Progenitor cell of endocrine pancreas (in vitro differentiated cells): ENCODE measurements at places on chromosomes 12 and 14. TPM values are rescaled to one million over a fixed set of nuclear protein-coding genes. Genes with fewer than 3 reads are reported as not detected.
A peak's percentile ranks its signal among the peaks of the same experiment; 100 is the strongest.

GRCh38 chr12:3605692-3606091, 114.7 kb downstream of the PRMT8 start:
- no peaks in the 10 kb centered on the region for H3K36me3 ChIP-seq
- no peak for DNase-seq
- peaks cover 3% of the 10 kb centered on the region for H3K4me1 ChIP-seq
- H3K4me3 ChIP-seq: no peak overlapping the region

DNA sequence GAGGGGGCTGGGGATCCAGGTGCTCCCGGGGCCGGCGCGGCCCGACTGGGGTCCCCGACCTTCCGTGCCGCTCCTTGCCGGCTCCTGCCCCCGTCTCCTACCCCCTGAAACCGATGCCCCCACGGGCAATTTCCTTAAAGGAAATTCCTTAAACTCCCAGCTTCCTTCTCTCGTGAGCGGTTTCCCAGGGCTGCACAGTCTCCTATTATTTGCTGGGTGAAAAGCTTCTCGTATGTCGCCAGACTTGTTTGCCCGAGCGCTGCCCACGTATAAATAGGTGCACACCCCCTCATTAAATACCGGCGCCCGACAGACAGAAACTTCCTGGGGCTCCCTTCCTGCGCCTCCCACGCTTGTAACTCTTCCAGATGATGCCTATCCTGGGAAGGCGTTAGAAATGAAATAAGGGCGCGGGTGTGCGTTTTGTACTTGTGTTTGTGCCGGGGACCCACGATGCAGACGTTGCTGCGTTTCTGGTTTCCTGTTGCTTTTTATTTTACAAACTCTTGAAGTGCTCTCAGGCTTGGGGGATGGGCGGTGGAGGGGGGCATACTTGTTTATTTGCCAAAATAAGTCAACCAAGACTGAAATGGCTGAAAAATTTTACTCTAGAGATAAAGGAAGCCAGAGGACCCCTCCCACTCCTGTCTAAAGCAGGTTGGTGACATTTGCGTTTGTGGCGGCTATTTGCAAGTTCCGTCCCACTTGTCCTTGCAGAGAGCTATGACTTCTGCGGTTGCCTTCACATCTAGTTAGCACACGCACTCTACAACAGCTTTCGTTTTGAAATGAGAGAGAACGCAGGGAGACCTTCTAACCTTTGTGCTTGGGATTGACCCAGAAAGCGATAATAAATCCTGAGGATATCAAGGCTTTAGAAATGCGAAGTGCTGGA, 1.0 kb downstream of the HIP1R start:
- H3K4me3 ChIP-seq: peak overlapping the region; percentile 83
- H3K27me3 ChIP-seq: no peaks in the 10 kb centered on the region
- H3K36me3 ChIP-seq: no peaks in the 10 kb centered on the region
- peaks cover 34% of the 10 kb centered on the region for H3K4me1 ChIP-seq
- peak overlapping the region; percentile 93 for H3K27ac ChIP-seq

- peaks cover 3% of the 10 kb centered on the region for H3K27me3 ChIP-seq
- no peak overlapping the region for H3K27ac ChIP-seq
- no peaks in the 10 kb centered on the region for H3K36me3 ChIP-seq
- H3K4me1 ChIP-seq: peaks cover 6% of the 10 kb centered on the region
- DNase-seq: no peak
Measured at GRCh38 chr14:97602438-97603117, 805.4 kb downstream of the VRK1 start.

DNA sequence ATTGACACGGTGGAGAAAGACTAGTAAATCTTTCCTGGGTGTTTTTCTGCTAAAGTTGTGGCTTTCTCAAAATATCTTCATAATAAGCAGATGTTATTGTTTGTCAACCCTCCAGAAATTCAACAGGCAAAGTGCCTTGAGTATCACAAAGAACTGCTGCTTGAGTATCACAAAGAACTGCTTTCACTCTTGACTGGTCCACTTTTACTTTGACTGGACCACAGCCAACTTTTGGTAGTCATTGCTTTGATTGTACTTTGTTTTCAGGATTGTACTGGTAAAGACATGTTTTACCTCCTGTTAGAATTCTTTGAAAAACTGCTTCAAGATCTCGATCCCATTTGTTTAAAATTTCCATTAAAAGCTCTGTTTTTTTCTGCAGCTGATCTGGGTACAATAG, 62.6 kb downstream of the PDZRN4 start:
- no peaks in the 10 kb centered on the region for H3K27me3 ChIP-seq
- H3K4me1 ChIP-seq: no peaks in the 10 kb centered on the region
- H3K27ac ChIP-seq: no peak overlapping the region
- no peak for DNase-seq
- no peak overlapping the region for H3K4me3 ChIP-seq
- no peaks in the 10 kb centered on the region for H3K36me3 ChIP-seq

DNA sequence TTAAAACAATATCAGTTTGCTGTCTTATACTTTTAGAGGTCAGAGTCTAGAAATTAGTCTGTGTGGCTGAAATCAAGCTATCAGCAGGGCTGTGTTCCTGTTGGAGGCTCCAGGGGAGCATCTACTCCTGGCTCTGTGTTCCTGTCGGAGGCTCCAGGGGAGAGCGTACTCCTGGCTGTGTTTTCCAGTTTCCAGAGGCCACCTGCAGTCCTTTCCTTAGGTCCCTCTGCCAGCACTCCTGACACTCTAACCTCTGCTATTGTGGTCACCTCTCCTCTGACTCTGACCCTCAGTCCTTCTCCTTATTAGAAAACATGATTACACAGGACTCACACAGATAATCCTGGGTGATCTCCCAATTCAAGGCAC, 1140.7 kb upstream of the TMEM132C start:
- H3K4me1 ChIP-seq: no peaks in the 10 kb centered on the region
- H3K27ac ChIP-seq: no peak overlapping the region
- no peak for DNase-seq
- no peaks in the 10 kb centered on the region for H3K27me3 ChIP-seq
- no peaks in the 10 kb centered on the region for H3K36me3 ChIP-seq

GRCh38 chr14:73233564-73233963, 3.7 kb upstream of the PAPLN start:
- no peak overlapping the region for H3K4me3 ChIP-seq
- no peak for DNase-seq
- peaks cover 2% of the 10 kb centered on the region for H3K36me3 ChIP-seq
- H3K4me1 ChIP-seq: peaks cover 19% of the 10 kb centered on the region
- peaks cover 56% of the 10 kb centered on the region for H3K27me3 ChIP-seq

- H3K27me3 ChIP-seq: no peaks in the 10 kb centered on the region
- no peaks in the 10 kb centered on the region for H3K36me3 ChIP-seq
- no peak overlapping the region for H3K27ac ChIP-seq
Measured at GRCh38 chr12:94596596-94596995, 53.8 kb downstream of the TMCC3 start.

Gene FAIM2
- not detected in 2 replicates for total RNA-seq

DNA sequence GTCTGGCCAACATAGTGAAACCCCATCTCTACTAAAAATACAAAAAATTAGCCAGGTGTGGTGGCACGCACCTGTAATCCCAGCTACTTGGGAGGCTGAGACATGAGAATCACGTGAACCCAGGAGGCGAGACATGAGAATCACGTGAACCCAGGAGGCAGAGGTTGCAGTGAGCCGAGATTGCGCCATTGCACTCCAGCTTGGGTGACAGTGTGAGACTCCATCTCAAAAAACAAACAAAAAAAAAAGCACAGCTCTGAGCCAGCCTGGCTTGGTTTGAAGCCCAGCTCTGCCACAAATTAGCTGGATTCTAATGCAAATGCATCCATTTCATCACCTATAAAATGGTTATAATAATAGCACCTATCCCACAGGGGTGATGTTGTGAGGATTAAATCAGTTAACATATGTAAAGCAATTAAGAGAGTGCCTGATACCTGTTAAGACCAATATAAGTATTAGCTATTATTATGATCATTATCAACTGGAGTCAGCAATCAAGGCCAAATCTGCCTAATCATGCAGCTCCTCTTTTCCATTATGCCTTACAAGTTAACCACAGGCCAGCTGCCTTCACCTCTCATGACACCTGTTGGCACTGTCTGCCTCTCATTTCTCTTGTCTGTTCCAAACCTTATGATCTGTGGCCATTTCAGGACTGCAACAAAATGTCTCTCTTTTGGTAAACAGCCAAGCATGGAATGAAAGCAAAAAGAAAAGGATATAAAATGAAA, 2.1 kb downstream of the GNPTAB start:
- no peaks in the 10 kb centered on the region for H3K36me3 ChIP-seq
- H3K27ac ChIP-seq: no peak overlapping the region
- DNase-seq: no peak
- no peak overlapping the region for H3K4me3 ChIP-seq
- H3K27me3 ChIP-seq: no peaks in the 10 kb centered on the region
- peaks cover 4% of the 10 kb centered on the region for H3K4me1 ChIP-seq

Gene DPF3
- total RNA-seq: 2.2 and 3.0 TPM in 2 replicates

GRCh38 chr12:21527451-21528180, 1.5 kb downstream of the SPX start:
- H3K4me1 ChIP-seq: peaks cover 17% of the 10 kb centered on the region
- peak overlapping the region; percentile 65 for H3K4me3 ChIP-seq
- peak; percentile 61 for DNase-seq
- H3K36me3 ChIP-seq: peaks cover 3% of the 10 kb centered on the region
- no peak overlapping the region for H3K27ac ChIP-seq

DNA sequence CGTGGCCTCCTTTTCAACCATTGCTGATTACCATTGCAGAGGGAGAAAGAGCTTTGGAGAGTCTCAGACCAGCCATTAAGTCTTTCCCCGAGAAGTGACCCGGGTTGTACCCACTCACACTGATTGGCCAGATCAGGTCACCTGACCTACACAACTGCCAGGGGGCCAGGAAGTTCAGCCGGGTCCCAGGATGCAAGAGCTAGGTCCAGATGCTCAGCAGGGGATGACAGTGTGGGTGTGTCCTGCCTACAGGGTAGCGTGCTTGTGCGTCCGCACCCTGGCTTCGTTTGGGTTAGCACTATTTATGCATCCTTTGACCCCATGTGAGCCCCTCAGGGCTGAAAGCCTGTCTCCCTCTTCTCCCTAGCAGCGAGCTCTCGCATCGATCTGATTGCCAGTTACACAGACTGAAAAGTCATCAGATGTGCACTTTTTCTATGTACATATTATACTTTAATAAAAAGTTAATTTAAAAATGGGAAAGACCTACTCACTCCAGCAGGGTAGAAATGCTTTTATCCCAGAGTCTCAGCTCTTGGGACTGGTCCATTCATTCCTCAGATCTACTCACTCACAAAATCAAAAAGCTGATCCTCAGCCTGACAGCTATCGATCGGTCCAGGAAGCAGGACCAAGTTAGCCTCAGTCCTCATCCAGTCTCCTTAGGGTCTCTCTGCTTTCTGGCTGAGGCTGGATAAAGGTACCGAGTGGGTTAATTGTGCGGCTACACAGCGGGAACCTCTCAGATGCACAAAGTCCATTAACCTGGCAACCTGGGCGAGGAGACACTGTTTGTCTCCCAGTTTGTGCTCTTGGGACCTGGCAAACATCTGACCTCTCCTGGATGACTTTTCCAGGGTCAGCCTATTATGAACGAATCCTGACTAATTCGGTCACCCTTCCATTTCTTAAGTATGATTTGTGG, 68.0 kb downstream of the SERPINA3 start:
- H3K27me3 ChIP-seq: peaks cover 15% of the 10 kb centered on the region
- no peaks in the 10 kb centered on the region for H3K36me3 ChIP-seq
- no peak for DNase-seq
- H3K4me3 ChIP-seq: no peak overlapping the region
- H3K4me1 ChIP-seq: no peaks in the 10 kb centered on the region

Gene ARID4A
- total RNA-seq: 31.5 and 35.1 TPM in 2 replicates

Gene SSTR1
- 4.0 and 4.4 TPM in 2 replicates for total RNA-seq

DNA sequence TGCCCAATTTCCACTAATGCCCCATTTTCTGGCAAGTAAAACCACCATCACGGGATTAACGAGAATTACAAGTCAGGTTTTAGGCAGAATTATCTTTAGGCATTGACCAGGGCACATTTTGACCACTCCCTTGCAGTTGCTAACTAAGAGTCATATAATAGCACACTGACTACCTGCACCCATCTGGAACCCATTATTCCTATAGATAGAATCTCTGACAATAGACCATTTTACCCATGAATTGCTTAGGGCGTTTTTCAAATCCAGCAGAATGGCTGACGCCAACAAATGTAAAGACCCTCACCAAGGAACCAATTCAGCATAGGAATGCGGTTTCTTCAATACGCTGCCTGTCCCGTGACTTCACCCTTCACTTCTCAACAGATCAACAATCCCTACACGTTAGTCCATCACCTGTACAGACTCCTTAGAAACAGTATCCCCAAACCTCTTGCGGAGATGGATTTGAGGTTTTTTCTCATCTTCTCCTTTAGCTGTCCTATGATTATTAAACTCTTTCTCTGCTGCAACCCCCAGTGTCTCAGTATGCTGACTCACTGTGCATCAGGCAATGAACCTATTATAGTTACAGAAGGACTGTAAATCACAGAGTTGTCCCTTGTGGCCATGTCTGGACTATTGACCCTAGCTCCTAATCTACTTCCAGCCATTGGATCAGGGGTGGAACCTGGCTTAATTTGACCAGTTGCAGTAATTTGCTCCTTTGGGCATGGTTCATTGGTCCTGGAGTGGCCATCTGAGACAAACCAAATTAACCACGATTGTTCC, 177.3 kb upstream of the PLXNC1 start:
- DNase-seq: no peak
- peaks cover 2% of the 10 kb centered on the region for H3K4me1 ChIP-seq
- H3K4me3 ChIP-seq: no peak overlapping the region
- no peak overlapping the region for H3K27ac ChIP-seq
- no peaks in the 10 kb centered on the region for H3K36me3 ChIP-seq

Gene LAG3
- total RNA-seq: 2.2 and 2.5 TPM in 2 replicates

GRCh38 chr14:63949696-63950095, 96.9 kb downstream of the SYNE2 start:
- no peak overlapping the region for H3K27ac ChIP-seq
- H3K36me3 ChIP-seq: peaks cover 9% of the 10 kb centered on the region
- no peaks in the 10 kb centered on the region for H3K4me1 ChIP-seq
- no peak for DNase-seq

DNA sequence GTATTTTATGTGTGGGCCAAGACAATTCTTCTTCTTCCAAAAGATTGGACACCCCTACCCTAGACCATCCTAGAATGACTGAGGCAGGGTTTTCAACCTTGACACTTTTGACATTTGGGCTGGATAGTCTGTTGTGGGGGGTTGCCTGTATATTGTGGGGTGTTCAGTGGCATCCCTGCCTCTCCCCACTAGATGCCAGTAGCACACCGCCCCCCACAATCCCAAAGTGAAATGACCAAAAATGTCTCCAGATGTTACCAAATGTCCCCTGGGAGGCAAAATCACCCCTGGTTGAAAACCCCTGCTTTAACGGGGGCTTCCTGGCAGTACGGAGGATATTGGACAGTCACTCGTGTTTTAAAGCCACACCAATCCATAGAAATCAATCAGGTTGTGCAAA, 219.6 kb downstream of the PHETA1 start:
- DNase-seq: no peak
- H3K27ac ChIP-seq: no peak overlapping the region
- no peaks in the 10 kb centered on the region for H3K27me3 ChIP-seq
- peaks cover 7% of the 10 kb centered on the region for H3K36me3 ChIP-seq

Gene EMC9
- 22.8 and 22.9 TPM in 2 replicates for total RNA-seq

Gene ZDHHC22
- 0.13 and 0.14 TPM in 2 replicates for total RNA-seq

GRCh38 chr12:122793685-122794106, 19.3 kb downstream of the CCDC62 start:
- no peak for DNase-seq
- H3K36me3 ChIP-seq: no peaks in the 10 kb centered on the region
- H3K4me1 ChIP-seq: no peaks in the 10 kb centered on the region
- H3K27me3 ChIP-seq: no peaks in the 10 kb centered on the region
- H3K4me3 ChIP-seq: no peak overlapping the region
